ENCODE measurements at places on chromosomes 3 and 15.

DNA sequence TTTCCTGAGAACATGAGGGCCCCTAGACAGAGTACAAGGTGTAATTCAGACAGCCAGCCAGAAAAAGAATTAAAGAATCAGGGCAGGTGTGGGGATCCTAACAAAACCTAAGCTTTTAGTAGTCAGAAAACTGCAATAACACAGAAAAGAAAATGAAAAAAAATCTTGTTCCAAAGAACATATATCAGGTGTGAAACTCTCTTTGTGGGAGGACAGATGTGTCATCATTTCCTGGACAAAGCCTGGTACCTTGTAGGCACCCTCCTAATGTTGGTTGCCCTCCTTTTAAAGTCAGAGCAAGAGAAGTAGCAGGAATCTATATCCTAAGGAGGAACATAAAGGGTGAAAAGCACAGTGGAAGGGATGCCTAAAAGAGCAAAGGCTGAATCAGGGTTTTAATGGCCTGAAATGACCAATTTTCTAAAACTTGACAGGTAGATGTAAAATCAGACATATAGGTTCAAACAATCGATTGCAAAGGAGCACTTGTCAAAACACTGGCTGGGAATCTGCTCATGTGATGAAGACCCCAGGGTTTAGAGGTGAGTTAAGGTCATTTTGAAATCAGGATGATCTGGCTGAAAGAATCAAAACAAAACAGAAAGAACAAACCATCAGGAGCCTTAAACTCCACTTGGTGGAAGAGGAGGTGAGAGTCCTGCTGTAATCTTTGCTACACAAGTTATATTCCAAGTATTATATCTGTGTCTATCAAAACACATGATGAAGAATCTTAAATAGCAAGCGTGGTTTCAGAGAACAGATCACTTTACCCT lies 54.9 kb downstream of the TGFBR2 start:
- no peak for DNase-seq

- peak; percentile 34 for DNase-seq
These were observed 47.3 kb downstream of the TMCO5A start for GRCh38 chr15:37981775-37982174.

GRCh38 chr3:188901126-188901525 lies 270.6 kb upstream of the TPRG1 start:
- DNase-seq, result no peak

GRCh38 chr3:66989860-66990696 lies 8.0 kb upstream of the KBTBD8 start:
- DNase-seq, result peak; percentile 37

DNA sequence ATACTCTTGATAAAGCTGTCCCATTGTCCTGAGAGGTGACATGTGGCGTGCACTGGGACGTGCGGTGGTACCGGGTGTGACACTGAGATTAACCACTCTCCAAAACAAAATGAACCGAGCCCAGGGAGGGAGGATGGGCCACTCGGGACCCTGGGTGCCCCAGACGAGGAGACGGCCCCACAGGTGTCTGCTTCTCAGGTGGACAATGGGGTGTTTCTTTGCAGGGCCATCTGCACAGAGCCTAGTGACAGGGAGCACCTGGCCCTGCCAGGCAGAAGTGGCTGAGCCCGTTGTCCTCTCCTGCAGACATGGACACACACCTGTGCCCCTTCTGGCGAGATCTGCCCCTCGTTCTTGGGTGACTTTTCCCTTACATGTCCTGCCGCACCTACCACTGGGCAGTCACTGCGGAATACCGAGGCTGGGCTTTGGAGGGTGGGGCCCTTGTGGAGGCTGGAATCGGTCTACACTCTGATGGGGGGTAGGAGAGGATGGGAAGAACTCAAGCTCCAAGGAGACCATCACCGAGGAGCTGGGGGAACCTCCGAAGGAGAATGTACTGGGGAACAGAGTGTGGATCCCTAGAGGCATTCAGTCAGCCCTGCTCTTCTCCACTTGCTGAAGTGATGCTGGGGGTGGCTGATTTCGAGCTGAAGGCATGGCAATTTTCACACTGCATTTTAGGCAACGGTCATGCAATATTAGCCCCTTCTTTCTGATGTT lies 153.5 kb downstream of the ATP10A start:
- no peak for DNase-seq

DNA sequence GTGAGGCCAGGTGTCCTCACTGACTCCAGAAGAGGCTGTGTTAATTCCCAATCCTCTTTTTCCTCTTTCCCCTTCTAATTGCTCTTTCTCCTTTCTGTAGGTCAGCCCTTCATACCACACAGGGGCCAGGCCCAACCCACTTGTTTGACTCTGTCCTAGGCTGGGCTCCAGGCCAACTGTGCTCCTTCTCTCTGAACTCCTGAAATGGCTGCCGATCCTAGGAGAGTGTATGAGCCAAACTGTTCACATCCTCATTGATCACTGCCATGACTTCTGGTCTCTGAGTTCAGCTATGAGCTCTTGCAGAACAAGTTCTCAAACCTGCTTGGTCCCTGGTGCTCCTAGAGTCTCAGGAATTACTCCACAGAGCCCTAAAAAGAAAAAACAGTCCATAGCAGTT lies 145.1 kb downstream of the VGLL4 start:
- no peak for DNase-seq

DNA sequence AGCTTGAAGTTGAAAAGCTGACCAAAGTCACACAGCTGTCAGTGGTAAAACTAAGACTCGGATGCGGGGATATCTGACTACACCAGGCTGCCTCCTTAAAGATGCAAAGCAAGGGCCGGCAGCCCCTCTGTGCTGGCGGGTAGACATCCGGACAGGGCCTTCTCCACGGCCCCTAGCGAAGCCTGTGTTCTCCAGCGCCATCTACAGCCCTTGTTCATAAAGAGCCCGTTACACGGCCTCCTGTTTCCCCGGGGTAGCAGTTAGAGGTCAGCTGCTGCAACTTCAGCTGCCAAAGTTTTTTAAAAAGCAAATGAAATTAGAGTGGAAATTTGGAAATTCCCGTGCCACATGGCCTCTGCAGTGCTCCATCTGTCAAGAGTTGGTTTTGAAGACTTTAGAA lies 383.0 kb downstream of the TBL1XR1 start:
- peak; percentile 82 for DNase-seq

- DNase-seq, result no peak
These were observed 9.1 kb upstream of the C3orf22 start for GRCh38 chr3:126567696-126568438.

- DNase-seq, result no peak
These were observed 308.1 kb upstream of the RASGRP1 start for GRCh38 chr15:38872732-38873131.
